ENCODE measurements at places on chromosomes 2 and 18.
A peak's percentile ranks its signal among the peaks of the same experiment; 100 is the strongest.

DNA sequence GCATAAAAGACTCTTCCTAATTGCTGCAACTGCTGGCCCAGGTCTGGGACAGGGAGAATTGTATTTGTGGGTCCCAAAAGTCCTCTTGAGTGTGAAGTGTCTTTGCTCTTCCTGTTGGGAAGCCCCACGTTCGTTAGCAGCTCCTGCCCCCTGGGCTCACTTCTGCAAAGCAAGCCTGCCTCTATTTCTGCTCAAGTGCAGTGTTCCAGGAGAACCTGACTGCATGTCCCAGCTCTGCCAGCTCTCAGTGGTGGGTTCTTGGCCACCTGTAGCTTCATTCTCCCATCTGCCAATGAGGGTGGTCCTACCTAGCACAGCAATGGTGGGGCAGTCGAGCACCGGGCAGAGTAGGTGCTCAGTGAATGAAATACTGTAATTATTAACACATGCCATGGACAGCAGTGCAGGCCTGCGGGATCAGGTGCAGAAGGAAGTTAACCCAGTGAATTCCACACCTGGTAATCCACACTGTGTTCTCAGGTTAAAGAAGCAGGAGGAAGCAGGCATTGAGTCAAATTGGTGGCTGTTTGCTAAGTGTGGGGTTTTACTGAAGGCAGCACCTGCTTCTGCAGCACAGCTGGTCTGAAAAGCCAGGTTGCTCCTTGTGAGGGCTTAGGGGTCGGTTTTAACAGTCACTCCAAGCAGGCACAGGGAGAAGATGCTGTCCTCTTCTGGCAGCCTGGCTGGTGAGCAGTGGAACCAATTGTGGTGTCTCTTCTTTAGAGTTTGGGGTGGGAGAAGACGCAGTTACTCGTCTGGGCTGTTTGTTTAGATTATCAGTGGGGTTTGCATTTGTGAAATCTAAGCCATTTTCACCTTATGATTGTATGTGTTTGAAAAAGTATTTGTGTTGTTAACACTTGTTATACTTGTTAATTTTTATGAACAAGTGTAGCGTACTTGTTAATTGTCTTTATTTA, 54.3 kb downstream of the DGKD start:
- peak; percentile 10 for DNase-seq

DNA sequence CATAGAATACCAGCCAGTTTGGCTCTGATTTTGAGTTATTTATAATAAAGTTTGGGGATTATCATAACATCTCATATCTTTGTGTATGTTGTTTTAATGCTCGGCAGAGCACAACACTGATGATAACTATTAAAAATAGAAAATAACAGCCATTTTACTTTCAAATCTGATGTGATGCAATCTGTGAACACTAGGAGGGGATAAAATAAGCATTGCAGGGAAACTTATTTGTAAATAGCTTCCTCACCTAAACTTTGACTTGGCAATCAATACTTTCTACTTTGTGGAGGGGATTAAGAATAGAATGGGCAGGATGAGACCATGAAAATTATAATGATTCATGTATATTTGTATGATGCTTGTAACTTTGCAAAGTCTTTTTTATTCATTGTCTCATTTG, 54.4 kb downstream of the USP14 start:
- no peak for DNase-seq

DNA sequence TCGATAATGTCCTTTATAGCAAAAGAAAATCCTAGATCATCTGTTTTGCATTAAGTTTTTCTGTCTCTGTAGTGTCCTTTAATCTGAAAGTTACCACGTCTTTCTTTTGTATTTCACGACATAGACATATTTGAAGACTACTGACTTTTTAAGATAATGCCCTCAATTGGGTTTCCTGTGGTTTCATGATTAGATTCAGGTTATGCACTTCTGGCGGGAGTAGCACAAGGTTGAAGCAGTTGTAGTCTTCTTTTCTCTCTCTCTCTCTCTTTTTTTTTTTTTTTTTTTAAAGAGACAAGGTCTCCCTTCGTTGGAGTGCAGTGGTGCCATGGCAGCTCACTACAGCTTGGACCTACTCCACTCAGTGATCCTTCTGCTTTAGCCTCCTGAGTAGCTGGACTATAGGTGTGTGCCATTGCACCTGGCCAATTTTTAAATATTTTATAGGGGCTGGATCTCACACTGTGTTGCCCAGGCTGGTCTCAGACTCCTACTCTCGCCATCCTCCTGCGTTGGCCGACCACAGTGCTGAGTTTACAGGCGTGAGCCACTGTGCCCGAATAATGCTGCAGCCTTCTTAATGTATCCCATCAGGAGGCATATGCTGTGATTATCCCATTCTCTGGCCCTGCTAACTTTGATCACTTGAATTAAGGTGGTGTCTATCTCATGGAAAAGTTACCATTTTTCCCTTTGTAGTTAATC, 3.9 kb downstream of the INPP4A start:
- no peak for DNase-seq

GRCh38 chr2:163665051-163665450, 70.8 kb downstream of the FIGN start:
- no peak for DNase-seq

DNA sequence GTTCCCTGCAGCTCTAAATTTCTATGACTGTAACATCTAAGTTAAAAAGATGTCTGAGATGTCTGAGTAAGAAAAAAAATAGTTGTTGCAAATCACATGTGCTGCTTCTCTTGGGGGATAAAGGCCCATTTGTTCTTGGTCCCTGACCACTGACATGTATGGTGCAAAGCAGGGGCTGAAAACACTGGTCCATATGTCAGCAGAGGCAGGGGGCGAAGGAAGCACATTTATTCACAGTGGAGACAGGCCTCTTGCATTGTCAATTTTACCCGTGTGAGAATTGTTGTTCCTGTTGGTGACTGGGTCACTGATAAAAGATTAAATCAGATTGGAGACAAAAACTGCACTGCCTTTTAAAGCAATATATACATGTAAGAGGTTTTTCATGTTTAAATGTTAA, 38.8 kb downstream of the PRKCE start:
- DNase-seq, result no peak

DNA sequence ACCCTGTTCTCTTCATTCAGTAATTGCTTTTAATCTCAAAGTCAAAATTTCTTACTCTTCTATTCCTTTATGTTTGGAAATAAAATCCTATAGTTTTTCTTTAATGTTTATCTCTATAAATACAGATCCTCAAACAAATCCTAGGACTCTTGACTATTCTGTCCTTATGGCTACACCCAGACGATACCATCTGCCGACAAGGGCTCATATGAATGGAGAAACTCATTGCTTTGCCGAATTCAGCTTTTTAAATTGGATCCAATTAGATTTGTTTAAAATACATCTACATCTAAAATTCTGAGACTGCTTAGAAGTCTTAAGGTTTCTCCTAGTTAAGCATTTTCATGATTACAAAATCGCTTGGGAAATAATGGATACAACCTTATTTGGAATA, 9.0 kb downstream of the ALKAL2 start:
- DNase-seq, result no peak

DNA sequence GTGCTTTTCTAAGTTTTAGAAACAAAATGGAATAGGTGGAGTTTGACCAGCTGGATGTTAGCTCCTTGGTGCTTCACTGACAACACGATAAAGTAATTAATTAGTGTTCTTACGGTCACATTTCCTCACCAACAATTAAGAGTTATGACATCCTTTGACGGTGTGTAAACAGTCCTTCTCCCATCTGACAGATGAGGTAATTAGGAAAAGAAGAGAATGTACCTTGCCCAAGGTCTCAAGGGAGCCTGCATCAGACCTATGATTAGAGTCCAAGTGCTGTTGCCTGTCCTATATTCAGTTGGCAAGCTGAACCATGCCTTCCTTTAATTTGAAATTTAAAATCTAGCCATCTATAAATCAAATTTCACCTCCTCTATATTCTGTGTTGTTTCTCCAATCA, 48.3 kb upstream of the STK17B start:
- no peak for DNase-seq

DNA sequence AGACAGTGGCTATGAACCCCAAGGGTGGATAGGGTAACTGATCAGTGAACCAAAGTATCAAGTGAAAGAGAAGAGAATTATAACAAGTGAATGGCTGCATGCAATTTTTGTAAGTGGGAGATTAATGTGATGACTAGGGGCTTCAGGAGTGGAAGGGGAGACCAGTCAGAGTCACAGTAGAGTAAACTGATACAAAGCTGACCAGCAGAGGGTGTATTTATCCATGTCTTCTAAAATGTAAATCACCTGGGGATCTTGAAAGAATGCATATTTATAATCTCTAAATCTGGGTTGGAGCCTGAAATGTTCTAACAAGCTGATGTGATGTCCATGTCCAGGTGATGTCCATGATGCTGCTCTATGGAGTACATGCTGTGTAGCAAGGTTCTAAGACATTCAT, 1351.3 kb upstream of the CHAC2 start:
- no peak for DNase-seq

DNA sequence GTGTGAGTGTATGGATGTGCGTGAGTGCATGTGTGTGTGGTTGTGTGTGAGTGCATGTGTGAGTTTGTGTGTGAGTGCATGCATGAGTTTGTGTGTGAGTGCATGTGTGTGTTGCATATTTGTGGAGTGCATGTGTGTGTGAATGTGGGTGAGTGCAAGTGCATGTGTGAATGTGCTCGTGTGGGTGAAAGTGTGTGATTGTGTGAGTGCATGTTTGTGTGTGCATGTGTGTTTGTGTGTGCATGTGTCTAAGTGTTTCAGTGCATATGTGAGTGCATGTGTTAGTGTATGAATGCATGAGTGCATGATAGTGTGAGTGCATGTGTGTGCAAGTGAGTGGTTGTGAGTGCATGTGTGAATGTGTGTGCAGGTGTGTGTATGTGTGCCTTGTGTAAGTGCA, 343.4 kb upstream of the SALL3 start:
- DNase-seq, result no peak

Data from NCI-H524 (cell line).